ENCODE measurements at places on chromosomes 2 and 18. TPM values are rescaled to one million over a fixed set of nuclear protein-coding genes. Genes with fewer than 3 reads are reported as not detected.

Gene MSTN
- not detected for total RNA-seq

Gene FAM228A
- total RNA-seq: 0.28 TPM

Gene CYTIP
- total RNA-seq: not detected

Gene PLEK
- total RNA-seq: 0.09 TPM

Gene PRKAG3
- total RNA-seq: not detected

Gene RBM43
- total RNA-seq: 2.8 TPM

Gene CD8B2
- not detected for total RNA-seq

Gene FAM110C
- total RNA-seq: not detected

Gene KRCC1
- total RNA-seq: 15.4 TPM

Gene BOLL
- total RNA-seq: not detected

Gene INO80D
- 5.1 TPM for total RNA-seq

Gene EIF4E2
- 210 TPM for total RNA-seq

Gene CDK15
- total RNA-seq: not detected

Gene RGPD5
- total RNA-seq: 32.8 TPM

Gene GPC1
- 66.5 TPM for total RNA-seq

Gene GKN2
- total RNA-seq: not detected

Gene GALR1
- not detected for total RNA-seq

Gene HOXD10
- not detected for total RNA-seq

Gene AGXT
- not detected for total RNA-seq

Gene RMC1
- total RNA-seq: 23.3 TPM

Gene C2orf80
- total RNA-seq: not detected

Gene SERPINB3
- total RNA-seq: not detected

Gene SRD5A2
- not detected for total RNA-seq

Gene PDK1
- 15.5 TPM for total RNA-seq

Gene GPR35
- under 0.01 TPM for total RNA-seq

Gene PLCD4
- total RNA-seq: 0.85 TPM

Gene CAPG
- total RNA-seq: 28.0 TPM

Gene AQP12A
- total RNA-seq: not detected

Gene LYPD6B
- total RNA-seq: not detected

Gene CIB4
- total RNA-seq: not detected

Gene NABP1
- 44.1 TPM for total RNA-seq

Data from endothelial cell of coronary artery (primary cell).